A172 (cell line): ENCODE measurements at places on chromosomes 11 and 22.

DNA sequence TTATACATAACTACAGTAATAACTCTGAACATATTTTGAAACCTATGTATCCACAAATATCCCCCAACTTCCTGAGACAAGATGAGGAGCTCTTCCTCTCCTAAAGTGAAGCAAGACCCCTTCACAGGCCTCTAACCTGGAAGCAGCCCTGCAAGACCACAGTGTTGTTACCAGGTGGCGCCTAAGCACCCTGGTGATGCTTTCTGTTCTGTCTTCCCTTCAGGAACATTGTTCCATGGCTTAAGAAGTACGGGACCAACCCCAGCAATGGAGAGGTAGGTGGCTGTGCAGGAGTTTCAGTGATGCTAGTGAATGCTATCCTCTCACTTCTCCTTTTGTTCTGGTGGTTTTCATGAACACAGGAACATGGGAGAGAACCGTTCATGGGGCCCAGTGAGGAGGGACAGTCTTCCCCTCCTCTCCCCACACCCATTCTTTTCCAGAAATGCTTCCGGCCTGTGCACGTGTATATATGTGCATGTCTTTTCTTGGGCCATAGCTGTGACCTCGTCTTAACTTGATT, 6.4 kb downstream of the PPIL2 start:
- DNase-seq: no peak

- no peak for DNase-seq
Observed at GRCh38 chr11:12448131-12448939, 71.0 kb downstream of the PARVA start.

GRCh38 chr11:71213696-71214552, 38.5 kb downstream of the SHANK2 start:
- DNase-seq: no peak

GRCh38 chr22:50436841-50437341, 37.9 kb downstream of the SBF1 start:
- no peak for DNase-seq
